SHP77 treated with DMSO at 0.1 percent for 48 hours (cell line): ENCODE measurements at places on chromosomes 2 and 18.

GRCh38 chr2:109128616-109129355 is at the start of gene SH3RF3:
TSS of gene SH3RF3 (plus strand) at chr2:109129205.
- DNase-seq = no peak

DNA sequence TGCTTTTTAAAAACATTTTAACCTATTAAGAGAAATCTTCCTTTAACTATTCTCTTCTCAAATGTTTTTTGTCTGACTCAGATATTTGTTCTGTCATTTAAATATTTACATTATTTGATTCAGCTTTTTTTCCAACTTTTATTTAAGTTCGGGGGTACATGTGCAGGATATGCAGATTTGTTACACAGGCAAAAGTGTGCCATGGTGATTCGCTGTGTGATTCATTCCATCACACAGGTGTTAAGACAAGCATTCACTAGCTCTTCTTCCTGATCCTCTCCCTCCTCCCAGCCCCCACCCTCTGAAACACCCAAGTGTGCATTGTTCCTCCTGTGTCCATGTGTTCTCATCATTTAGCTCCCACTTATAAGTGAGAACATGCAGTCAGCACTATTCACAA is 19.4 kb downstream of the SP100 start:
- DNase-seq = no peak

DNA sequence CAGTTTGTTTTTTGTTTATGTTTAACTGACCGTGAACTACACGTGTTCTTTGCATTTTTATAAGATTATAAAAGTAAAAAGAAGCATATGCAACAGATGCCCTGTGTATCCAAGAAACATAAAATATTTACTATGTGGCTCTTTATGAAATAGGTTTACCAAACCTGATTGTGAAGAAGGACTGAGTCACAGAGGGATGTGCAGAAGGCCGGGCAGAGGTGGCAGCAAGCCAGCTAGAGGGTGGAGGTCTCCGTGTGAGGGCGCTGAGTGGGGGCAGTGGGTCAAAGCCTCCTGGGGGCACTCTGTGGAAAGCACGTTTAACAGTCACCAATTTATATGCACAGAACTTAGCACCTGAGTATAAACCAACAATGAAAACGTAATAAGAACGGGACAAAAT is 97.2 kb downstream of the TMEM18 start:
- no peak for DNase-seq

GRCh38 chr2:27370816-27371620 is 602 bp downstream of the SNX17 start:
- no peak for DNase-seq

DNA sequence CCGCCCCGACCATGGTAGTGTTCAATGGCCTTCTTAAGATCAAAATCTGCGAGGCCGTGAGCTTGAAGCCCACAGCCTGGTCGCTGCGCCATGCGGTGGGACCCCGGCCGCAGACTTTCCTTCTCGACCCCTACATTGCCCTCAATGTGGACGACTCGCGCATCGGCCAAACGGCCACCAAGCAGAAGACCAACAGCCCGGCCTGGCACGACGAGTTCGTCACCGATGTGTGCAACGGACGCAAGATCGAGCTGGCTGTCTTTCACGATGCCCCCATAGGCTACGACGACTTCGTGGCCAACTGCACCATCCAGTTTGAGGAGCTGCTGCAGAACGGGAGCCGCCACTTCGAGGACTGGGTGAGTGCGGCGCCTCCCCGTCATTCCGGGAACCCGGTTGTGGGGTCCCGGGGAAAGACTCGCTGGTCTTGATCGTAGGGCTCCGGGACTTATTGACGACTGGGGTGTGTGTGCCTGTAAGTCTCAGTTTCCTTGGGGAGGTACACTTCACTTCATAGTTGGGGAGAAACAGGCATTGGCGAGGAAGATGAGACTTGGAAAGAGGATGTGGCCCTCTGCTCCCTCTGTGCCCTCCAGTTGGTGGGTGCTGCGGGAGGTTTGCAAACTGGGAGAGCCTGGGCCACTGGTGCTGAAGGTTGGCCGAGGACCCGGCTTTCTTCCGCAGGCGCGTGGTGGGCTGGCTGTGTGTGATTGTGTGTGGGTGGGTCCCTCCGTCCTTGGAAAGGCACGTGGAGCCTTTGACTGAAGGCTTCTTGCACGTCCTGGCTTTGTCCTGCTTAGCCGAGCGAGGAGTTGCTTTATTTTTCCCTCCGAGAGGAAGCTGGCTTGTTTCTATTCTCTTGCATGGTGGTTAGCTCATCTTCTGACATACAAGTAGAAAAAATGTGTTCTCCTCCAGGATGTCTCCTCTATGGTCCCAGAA is 886 bp downstream of the PRKCE start:
- no peak for DNase-seq

GRCh38 chr2:71736091-71736861 is 282.9 kb downstream of the DYSF start:
- peak; percentile 6 for DNase-seq

GRCh38 chr18:6644836-6645627 is 84.5 kb upstream of the ARHGAP28 start:
- DNase-seq = no peak

- no peak for DNase-seq
Observed at GRCh38 chr2:174138161-174138560, 110.2 kb downstream of the OLA1 start.

DNA sequence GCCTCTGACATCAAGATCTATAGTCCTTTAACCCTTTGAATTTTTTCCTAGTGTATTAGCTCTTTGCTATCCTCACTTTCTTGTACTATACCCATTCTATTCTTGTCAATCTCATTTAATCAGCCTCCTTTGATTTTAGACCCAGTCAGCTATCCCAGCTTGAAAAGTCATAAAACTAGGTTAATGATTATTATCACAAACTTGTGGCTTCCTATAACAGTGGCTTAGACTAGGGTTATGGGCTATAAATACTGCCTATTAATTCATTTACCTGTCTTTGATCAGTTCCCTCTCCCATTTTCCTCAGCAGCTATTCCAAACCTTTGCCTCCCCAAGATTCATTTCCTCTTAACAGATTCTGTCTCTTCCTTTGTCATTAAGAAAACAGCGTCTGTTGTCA is 174.8 kb downstream of the UBR3 start:
- no peak for DNase-seq

GRCh38 chr2:160670618-160671017 is 177.0 kb upstream of the RBMS1 start:
- no peak for DNase-seq

DNA sequence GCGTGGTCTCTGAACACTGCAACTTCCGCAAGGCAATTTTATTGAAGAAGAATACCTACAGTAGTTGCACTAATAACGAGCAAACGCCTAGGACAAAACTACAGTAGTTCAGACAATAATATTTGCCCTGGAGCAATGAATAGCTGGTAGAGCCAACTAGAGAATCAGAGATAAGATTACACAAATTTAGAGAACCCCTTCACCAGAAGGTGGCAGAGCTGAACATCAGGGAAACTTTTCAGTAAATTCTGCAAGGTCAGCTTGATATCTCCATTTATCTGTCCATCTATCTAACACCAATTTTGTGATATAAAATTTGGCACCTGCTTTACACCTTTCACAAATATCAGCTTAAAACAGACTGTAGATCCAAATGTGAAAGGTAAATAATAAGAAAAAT is 43.8 kb downstream of the CDH19 start:
- no peak for DNase-seq

DNA sequence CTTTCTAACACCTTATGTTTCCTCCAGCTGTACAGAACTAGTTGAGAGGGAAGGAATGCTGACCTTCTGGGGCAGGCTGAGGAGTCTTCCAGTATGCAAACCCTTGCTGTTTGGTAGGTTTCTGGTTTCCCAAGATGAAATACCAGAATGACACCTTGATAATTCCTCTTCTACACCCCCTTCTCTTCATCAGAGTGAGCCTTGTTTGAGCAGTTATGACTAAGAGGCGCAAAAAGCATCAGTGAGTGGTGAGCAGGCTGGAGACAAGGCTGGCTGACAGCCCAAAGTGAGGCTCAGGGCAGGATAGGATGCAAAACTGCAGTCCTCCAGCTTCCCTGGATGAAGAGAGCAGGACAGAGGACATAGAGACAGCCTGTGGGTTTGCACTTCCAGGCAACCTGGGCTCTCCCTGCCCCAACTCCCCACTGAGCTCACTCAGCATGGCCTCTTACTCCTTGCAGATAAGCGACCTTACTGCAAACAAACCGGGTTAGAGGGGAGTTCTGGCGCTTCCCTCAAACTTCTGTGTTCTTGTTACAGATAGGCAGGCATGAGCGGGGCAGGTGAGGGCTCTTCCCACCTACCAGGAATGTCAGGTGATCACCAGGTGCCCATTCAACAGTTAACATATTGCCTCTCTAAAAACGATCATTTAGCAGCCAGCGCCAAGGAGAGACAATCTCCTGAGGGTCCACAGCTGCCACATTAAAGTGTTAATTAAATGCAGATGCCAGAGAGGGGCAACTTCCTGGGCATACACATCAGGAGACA is 5.4 kb downstream of the MPPE1 start:
- no peak for DNase-seq

- DNase-seq = no peak
Observed at GRCh38 chr2:169705927-169706326, 11.7 kb downstream of the PHOSPHO2 start.
